ENCODE measurements at places on chromosomes 12 and 14. TPM values are rescaled to one million over a fixed set of nuclear protein-coding genes. Genes with fewer than 3 reads are reported as not detected.

Gene GPR135
- 1.8 TPM for total RNA-seq

Gene EMC9
- 55.9 TPM for total RNA-seq

Gene CELA1
- total RNA-seq = not detected

Gene TRHDE
- 1.0 TPM for total RNA-seq

Gene DPY19L2
- 4.9 TPM for total RNA-seq

Gene TBX5
- not detected for total RNA-seq

- no peak overlapping the region for H3K27ac ChIP-seq
- 0 out of 2 replicates have a peak, but pooled peaks cover 3% of the 10 kb centered on the region for H3K4me1 ChIP-seq
- DNase-seq = no peak
- no peak overlapping the region for H3K4me3 ChIP-seq
Observed at GRCh38 chr12:62888454-62889110, 46.4 kb downstream of the PPM1H start.

- peaks cover 20% of the 10 kb centered on the region for H3K36me3 ChIP-seq
- no peak overlapping the region for H3K27ac ChIP-seq
- peaks cover 7% of the 10 kb centered on the region for H3K27me3 ChIP-seq
- no peak for DNase-seq
- H3K4me1 ChIP-seq = no peaks in the 10 kb centered on the region
Observed at GRCh38 chr12:52045794-52046199, 5.4 kb upstream of the NR4A1 start.

GRCh38 chr12:57008178-57008577 is 1.8 kb upstream of the ZBTB39 start:
- peaks cover 14% of the 10 kb centered on the region for H3K36me3 ChIP-seq
- H3K27me3 ChIP-seq = no peaks in the 10 kb centered on the region
- no peak for DNase-seq
- H3K4me3 ChIP-seq = no peak overlapping the region
- H3K4me1 ChIP-seq = peaks cover 13% of the 10 kb centered on the region
- H3K27ac ChIP-seq = no peak overlapping the region

DNA sequence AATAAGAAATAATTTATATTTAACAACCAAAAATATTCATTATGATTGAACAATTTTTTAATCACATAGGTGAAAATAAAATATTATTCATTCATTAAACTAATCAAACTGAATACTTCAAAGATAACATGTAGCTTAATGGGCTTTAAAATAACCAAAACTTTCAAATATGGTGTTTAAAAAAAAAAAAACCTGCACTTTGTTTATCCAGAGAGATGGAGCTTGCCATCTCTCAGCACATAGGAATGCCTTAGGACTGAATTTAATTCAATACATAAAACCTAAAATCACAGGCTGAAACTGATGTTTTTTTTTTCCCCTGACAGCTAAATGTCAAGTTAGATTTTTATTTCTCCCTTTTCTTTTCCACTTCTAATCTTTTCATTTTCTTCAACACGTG is 14.4 kb upstream of the CCER1 start:
- H3K27ac ChIP-seq = no peak overlapping the region
- no peaks in the 10 kb centered on the region for H3K36me3 ChIP-seq
- DNase-seq = no peak
- no peaks in the 10 kb centered on the region for H3K4me1 ChIP-seq
- no peaks in the 10 kb centered on the region for H3K27me3 ChIP-seq

DNA sequence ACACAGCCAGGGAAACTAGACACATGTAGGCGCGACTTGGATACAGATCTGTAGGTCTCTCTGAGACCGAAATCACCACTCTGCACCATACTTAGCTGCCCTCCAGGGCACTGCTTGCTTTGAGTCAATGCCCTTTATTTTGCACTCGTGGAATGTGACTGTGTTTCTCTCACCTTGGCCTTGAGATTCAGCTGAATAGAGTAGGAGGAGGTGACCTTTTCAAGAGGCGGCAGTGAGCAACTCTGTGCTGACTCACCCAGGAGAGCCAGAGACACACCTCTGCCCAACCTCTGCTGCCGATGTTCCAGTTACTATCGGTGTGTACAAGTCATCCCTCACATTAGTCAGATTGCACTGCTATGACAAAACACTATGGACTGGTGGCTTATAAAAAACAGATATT is 583.4 kb downstream of the VRK1 start:
- H3K27me3 ChIP-seq = no peaks in the 10 kb centered on the region
- peaks cover 7% of the 10 kb centered on the region for H3K4me1 ChIP-seq
- H3K27ac ChIP-seq = no peak overlapping the region
- no peak for DNase-seq
- H3K4me3 ChIP-seq = no peak overlapping the region
- no peaks in the 10 kb centered on the region for H3K36me3 ChIP-seq

DNA sequence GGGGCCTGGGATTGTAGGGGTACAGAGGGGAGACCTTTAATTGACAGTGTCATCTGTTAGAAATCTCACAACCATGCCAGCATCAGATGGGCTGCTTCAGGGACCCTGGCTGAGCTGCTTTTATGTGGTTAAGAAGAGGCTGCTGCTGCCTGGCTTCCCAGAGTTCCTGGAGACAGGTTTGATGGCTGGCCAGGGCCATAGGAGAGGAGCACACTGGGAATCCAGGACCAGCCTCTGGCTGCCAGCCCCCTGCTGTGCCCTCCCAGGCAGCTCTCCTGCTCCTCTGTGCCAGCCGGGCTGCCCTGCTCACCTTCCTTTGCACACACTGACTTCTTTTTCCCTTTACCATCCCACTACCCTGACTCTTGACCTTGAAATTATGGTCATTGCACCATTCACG is 507 bp upstream of the KRT73 start:
- peak; percentile 25 for DNase-seq
- H3K27me3 ChIP-seq = no peaks in the 10 kb centered on the region
- H3K36me3 ChIP-seq = no peaks in the 10 kb centered on the region
- no peak overlapping the region for H3K4me3 ChIP-seq
- no peak overlapping the region for H3K27ac ChIP-seq

DNA sequence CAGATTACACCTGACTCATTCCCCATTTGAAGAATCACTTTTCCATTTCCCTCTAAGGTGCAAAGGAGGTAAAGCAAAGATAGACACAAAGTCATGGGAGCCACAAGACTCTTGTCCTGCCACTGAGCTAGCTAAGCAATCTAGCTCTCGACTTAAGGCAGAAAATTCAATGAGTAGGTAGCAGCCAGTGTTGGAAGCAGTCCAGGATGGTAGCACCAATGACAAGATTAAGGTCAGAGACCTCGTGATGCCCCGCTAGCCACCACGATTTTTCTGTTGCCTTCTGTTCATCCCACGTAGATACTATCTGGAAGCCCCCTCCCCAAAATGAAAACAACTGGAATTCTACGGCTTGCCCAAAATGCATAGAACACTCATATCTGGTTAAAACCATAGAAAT is 1.4 kb downstream of the VAMP1 start:
- no peak overlapping the region for H3K27ac ChIP-seq
- H3K4me3 ChIP-seq = peak overlapping the region; percentile 83
- H3K4me1 ChIP-seq = no peaks in the 10 kb centered on the region
- no peak for DNase-seq
- H3K27me3 ChIP-seq = no peaks in the 10 kb centered on the region

GRCh38 chr12:42140901-42141300 is 3.8 kb downstream of the GXYLT1 start:
- peaks cover 4% of the 10 kb centered on the region for H3K4me1 ChIP-seq
- no peaks in the 10 kb centered on the region for H3K36me3 ChIP-seq
- H3K27me3 ChIP-seq = no peaks in the 10 kb centered on the region
- H3K27ac ChIP-seq = no peak overlapping the region
- no peak overlapping the region for H3K4me3 ChIP-seq

- no peaks in the 10 kb centered on the region for H3K4me1 ChIP-seq
- no peak for DNase-seq
- no peaks in the 10 kb centered on the region for H3K27me3 ChIP-seq
Observed at GRCh38 chr14:22226381-22226780, 362.6 kb downstream of the DAD1 start.

DNA sequence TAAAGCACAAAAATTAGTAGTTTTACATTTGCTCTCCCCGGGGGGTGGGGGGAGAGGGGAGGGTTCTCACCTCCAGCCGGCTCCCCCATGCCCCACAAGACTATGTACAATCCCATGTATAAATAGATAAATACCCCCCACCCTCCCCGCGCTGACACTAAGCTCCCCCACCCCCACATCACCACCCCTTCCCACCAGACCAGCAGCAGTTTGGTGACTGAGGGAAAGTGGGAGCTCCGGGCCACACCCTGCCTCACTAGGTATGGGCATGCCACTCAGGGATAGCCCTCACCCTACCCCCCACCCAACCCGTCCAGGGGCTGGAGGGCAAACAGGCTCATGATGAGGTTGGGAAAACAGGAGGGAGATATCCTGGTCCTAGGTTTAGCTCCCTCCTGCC is 1.9 kb upstream of the PRKAG1 start:
- no peaks in the 10 kb centered on the region for H3K27me3 ChIP-seq
- no peak overlapping the region for H3K27ac ChIP-seq
- H3K4me1 ChIP-seq = no peaks in the 10 kb centered on the region
- H3K36me3 ChIP-seq = peaks cover 40% of the 10 kb centered on the region

GRCh38 chr12:96500693-96501092 is 11.3 kb downstream of the CFAP54 start:
- H3K4me1 ChIP-seq = no peaks in the 10 kb centered on the region
- H3K4me3 ChIP-seq = no peak overlapping the region
- no peaks in the 10 kb centered on the region for H3K27me3 ChIP-seq

DNA sequence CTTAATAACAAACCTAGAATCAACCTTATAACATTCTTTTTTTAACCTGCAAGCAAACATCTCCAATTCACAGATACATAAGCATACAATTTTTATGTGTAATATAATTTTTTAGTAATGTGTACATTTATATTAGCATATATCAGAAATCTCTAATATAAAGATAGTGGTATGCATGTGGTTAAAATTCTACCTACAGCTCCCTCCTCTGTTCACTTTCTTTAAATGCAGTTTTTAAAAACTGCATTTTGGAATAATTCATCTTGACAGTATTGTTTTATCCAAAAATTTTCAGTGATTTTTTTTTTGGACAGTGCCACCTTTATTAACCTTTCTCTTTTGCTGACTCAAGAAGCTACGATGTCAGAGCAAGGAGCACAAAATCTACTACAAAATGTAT is 13.2 kb upstream of the RXYLT1 start:
- no peak overlapping the region for H3K4me3 ChIP-seq
- H3K27me3 ChIP-seq = no peaks in the 10 kb centered on the region
- H3K27ac ChIP-seq = no peak overlapping the region
- no peaks in the 10 kb centered on the region for H3K36me3 ChIP-seq
- no peak for DNase-seq
- no peaks in the 10 kb centered on the region for H3K4me1 ChIP-seq

- no peak overlapping the region for H3K27ac ChIP-seq
- H3K4me1 ChIP-seq = peaks cover 3% of the 10 kb centered on the region
- H3K27me3 ChIP-seq = no peaks in the 10 kb centered on the region
- peak overlapping the region; percentile 84 for H3K4me3 ChIP-seq
- DNase-seq = no peak
- H3K36me3 ChIP-seq = peaks cover 57% of the 10 kb centered on the region
Observed at GRCh38 chr12:132143336-132144071, 615 bp downstream of the DDX51 start.

GRCh38 chr12:121114806-121115205 is 17.9 kb upstream of the P2RX7 start:
- H3K4me1 ChIP-seq = no peaks in the 10 kb centered on the region
- no peaks in the 10 kb centered on the region for H3K27me3 ChIP-seq
- no peak overlapping the region for H3K27ac ChIP-seq
- H3K4me3 ChIP-seq = no peak overlapping the region
- no peak for DNase-seq

DNA sequence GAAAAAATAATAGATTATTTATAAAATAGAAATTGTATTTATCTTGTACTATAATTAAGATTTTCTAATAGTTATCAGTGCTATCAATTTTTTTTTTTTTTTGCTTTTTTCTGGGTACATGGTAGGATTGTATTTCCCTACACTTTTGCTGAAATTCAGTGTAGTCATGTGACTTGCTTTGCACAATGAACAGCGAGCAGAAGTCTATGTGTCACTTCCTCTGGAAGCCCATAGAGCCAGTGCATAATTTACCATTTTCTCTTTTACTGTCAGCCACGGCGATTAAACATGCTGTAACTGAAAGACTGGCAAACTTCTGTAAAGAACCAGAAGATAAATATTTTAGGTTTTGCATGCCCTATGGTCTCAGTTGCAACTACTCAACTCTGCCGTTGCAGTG is 80.8 kb upstream of the PPP1R12A start:
- H3K27ac ChIP-seq = no peak overlapping the region
- no peak for DNase-seq
- H3K27me3 ChIP-seq = no peaks in the 10 kb centered on the region
- no peak overlapping the region for H3K4me3 ChIP-seq
- H3K36me3 ChIP-seq = no peaks in the 10 kb centered on the region

GRCh38 chr12:111841236-111841749 is 735 bp upstream of the MAPKAPK5 start:
- peak overlapping the region; percentile 42 for H3K27ac ChIP-seq
- H3K27me3 ChIP-seq = no peaks in the 10 kb centered on the region
- no peak for DNase-seq
- H3K4me3 ChIP-seq = peak overlapping the region; percentile 92
